T-helper 1 cell (primary cell): ENCODE measurements at places on chromosomes 5 and 9.

DNA sequence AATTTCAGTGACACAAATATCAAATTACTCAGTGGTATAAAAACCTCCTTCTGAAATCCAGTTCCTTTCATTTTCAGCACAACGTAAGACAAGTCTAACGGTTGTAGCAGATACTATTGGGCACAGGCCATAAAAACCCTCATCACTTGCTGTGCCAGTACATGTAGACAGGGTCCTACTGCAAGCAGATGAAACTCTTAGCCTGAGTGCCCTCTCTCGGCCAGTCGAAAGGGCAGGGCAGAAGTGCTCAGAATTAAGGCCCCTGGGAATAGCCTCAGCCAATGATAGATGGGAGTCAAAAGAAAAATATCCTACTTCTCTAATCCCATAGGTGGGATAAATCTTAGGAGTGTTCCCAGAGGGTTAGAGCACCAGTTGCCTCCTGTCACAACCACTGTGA, 168.5 kb upstream of the FER start:
- no peak for DNase-seq

- DNase-seq = no peak
These were observed 780.3 kb downstream of the KCTD16 start for GRCh38 chr5:144950996-144951395.

- peak; percentile 10 for DNase-seq
These were observed 603.3 kb downstream of the KIF4B start for GRCh38 chr5:155616779-155617392.

DNA sequence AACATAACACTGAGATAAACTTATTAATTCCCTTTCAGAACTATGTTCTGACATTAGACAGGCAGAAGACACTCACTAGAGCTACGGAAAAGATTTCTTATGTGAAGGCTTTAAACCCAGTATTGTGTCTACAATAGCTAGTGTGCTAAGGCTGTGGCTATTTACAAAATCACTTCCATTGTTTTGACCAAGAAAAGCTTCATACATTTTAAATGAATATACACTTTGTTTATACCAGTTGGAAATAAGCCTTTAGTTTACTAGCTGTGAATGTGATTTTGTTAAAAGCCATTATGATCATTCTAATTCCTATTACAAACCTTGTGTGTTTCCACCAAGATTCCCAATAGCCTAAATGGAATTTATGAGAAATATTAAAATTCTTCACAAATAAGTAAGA, 83.0 kb downstream of the AGTPBP1 start:
- no peak for DNase-seq

GRCh38 chr9:121207371-121207940, 5.8 kb upstream of the RAB14 start:
- no peak for DNase-seq

- DNase-seq = no peak
These were observed 109.6 kb downstream of the ZCCHC7 start for GRCh38 chr9:37229882-37230482.

DNA sequence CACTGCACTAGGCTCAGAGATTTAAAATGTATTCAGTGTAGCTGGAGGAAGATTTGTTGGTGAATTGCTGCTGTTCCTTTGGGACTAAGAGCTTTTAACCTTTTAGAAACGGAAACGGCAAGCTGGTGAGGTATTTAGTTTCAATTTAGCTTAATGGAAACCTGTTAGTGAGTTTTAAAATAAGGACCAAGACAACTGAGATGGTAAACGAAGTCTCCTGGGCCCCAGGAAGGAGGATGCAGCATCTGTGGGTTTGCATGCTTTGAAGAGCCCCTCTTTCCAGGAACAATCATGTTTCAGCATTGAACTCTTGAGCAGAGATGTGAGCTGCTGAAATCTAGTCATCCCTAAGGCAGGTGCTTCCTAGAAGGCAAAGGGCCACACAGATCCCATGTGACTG, 16.5 kb downstream of the DNAI1 start:
- no peak for DNase-seq

- DNase-seq = no peak
These were observed 204.9 kb upstream of the TARS1 start for GRCh38 chr5:33235824-33236223.
